ENCODE measurements at places on chromosomes 12 and 14.
A peak's percentile ranks its signal among the peaks of the same experiment; 100 is the strongest.

DNA sequence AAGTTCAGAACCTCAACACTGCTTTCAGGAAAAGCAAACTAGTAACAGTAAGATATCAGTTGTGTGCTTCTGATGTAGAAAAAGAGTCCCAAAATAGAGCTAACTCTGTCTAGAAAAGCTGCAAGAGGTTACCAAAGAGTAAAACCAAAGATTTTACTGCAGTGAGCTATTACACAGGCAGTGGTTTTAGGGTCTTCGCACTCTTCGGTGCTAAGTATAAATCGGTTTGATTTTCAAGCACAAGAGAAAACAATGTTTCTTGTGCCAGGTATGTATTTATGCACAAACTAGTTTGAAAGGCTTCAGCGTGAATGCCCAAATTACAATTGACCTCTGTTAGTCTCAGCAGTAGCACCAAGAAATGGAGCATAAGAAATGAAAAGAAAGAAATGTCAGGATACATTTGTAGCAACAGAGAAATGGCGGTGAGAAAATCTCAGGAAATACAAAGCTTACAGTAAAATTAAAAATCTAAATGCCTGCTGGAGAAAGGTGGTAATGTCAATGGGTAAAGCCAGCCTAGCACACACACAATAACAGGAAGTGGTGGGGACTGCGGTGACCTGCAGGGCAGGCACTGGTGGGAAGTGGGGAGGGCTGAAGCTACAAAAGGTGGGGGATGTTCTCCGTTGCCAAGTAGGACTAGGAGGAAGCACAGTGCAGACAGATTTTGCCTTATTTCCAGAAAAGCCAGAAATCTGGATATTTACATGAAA is 18.0 kb upstream of the DYRK2 start:
- peak; percentile 63 for DNase-seq

DNA sequence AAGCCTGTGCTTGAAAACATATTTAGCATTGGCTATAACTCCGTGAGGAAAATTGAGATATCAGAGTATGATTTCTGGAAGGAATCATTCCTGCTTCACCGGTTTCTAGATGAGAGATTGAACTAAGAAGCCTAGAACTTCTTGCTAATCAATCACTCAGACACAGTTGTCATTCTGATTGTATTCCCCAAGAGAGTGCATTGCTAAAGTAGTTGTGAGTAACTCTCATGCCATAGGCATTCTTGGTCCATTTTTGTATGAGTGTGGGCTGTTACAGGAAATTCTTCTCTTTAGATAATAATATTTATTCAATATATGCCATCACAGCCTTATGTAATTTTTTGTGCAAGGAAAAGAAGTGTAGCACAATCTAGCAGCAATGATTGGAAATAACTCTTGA is 893.3 kb upstream of the MDGA2 start:
- DNase-seq = no peak

- no peak for DNase-seq
These were observed 24.3 kb downstream of the ANG start for GRCh38 chr14:20712904-20713303.

DNA sequence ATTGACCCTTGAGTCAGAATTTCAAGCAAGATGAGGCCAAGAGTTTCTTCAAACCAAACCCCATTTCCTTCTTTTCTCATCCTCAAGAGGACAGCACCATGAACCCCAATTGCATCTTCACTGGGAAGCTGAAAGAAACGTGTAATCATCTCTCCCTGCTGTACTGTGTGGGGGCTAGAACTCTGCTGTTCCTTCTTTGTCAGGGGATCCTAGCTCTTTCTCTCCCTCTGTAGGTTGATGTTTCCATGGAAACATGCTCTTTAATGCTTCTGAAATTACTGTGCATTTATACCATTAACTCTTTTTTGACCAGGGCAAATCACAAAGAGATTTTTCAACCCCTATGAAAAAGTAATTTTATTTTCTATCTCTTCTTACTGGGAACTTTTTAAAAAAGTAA is 295.1 kb downstream of the GRIN2B start:
- no peak for DNase-seq

- DNase-seq = no peak
These were observed 94.5 kb downstream of the CALM1 start for GRCh38 chr14:90491221-90491885.

GRCh38 chr14:89254166-89254909 is 162.7 kb downstream of the FOXN3 start:
- DNase-seq = no peak

- no peak for DNase-seq
These were observed 15.4 kb downstream of the TMEM52B start for GRCh38 chr12:10194160-10194670.

DNA sequence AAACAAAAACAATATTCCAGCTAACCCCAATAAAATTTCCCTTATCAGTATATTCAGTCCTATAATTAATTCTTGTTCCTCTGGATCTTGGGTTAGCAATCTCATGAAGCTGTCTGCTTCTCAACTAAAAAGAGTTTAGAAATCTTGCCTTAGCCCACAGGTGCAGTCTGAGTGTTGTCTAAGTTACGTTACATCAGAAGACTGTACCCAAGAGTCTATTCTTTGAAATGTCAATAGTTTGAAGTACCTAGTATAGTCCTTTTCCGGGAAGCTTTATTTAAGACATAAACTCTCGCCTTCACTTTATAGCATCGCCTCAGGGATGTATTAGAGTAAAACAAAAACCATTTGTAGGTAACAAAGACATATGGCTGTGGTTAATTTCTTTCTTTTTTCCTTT is 465.1 kb downstream of the FUT8 start:
- no peak for DNase-seq

GRCh38 chr12:28057856-28058615 is 85.5 kb upstream of the PTHLH start:
- DNase-seq = no peak

- peak; percentile 66 for DNase-seq
These were observed at the start of gene CDKL1 for GRCh38 chr14:50396631-50397389. TSS of gene CDKL1 (minus strand) at chr14:50396881. CDS start at chr14:50395868, 1,013 bp downstream.

DNA sequence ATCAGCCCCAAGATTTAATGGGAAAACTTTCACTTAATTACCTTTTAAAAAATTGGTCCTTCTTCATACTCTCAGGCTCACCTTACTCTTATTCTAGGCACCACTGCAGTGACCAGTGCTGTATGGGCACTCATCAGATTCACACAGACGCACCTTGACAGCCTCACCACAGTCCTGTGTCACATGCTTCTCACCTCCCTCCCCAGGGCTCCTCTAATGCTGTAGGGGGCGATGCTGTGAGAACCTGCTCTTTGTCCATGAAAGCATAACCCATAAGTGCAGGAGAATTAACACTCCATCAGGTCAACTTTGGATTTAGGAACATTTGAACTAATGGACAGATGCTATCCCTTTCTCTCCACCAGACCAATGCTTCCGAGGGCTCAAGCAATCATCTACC is 13.9 kb upstream of the PPP4R3A start:
- no peak for DNase-seq

GRCh38 chr14:63793376-63793775 is 59.4 kb upstream of the SYNE2 start:
- no peak for DNase-seq

DNA sequence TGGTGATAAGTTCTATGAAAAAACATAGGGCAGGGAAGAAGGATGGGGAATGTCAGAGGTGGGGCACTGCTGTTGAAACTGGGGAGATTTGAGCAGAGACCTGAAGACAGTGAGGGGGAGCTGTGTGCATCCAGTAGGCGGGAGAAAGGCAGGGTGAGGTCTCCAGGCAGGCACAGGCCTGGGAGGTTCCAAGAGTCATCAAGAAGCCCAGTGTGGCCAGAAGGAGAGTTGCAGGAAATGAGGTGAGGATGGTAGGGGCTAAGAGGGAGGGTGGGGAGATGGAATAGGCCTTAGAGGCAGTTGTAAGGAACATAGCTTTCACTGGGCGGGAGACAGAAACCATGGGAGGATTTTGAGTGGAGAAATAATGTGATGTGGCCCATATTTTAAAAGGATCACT is 341.8 kb downstream of the GLT1D1 start:
- no peak for DNase-seq

GRCh38 chr12:56317675-56318074 is 1.9 kb upstream of the CNPY2 start:
- DNase-seq = no peak

GRCh38 chr12:58918469-58918844 is 1.8 kb downstream of the LRIG3 start:
- DNase-seq = no peak

GRCh38 chr14:104135904-104136471 is 2.4 kb upstream of the KIF26A start:
- no peak for DNase-seq

DNA sequence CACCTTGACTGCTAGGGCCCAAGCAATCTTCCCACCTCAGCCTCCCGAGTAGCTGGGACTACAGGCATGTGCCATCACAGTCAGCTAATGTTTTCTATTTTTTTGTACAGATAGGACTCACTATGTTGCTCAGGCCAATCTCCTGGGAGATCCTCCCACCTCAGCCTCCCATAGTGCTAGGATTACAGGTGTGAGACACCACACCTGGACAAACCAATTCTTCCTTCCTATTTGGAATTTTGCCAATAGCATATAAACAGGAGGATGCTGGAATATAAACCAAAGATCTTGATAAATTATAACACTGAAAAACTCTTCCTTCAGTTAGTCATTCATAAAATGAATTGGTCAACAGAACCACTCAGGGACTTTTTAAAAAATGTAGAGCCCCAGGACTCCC is 8.4 kb downstream of the ACIN1 start:
- no peak for DNase-seq

DNA sequence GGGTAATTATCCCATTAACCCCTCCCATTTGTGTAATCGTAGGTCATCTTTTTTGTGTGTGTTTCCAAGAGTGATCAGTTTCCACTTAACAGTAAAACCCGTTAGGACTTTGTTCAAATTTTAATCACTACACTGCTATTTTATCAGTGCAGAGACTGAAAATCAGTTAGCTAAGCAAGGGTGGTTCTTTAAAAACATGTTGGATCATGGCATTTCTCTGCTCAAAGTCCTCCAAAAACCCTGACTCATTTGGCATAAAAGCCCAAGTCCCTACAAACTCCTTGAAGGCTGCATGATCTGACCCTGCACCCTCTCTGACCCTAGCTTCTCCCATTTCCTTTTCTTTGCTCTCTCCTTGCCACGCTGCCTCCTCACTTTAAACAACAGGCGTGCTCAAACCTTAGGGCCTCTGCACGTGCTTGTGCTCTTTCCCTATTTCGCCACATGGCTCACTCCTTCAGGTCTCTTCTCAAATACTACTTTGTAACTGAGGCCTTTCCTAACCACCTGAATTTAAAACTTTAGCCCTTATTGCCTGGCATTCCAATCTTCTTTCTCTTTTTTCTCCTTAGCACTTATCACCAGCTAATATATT is 13.2 kb upstream of the OVCH1 start:
- no peak for DNase-seq

DNA sequence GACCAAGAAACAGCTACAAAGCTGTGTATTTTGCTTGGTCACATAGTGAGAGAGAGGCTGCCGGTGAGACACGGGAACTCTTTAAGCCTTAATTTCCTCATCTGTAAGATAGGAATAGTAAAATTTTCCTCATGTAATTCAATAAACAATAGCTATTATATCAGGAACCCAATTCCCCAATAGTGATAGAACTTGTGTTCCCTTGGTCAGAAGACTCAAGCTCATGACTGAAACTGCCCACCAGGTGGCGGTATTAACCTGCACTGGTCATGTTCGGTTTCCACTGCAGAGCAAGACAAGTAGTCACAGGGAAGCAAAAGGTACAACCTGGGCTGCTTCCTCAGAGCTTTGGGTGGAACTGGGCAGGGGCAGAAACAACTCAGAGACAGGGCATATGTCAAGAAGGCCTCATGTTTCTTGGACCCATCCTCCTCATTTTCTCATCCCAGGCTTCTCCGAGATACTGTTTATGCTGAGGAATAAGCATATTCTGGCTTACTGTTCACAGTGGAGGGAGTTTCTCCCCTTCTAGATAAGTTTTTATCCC is 4.2 kb upstream of the AJUBA start:
- DNase-seq = peak; percentile 68
